GM12878 (cell line): ENCODE measurements at places on chromosomes 7 and 10.

- no peak for DNase-seq
These were observed 803 bp downstream of the RAPGEF5 start for GRCh38 chr7:22356010-22356691.

- peak; percentile 9 for DNase-seq
These were observed 17.6 kb downstream of the ZDHHC16 start for GRCh38 chr10:97463363-97464132.

- no peak for DNase-seq
These were observed 29.4 kb upstream of the GPR26 start for GRCh38 chr10:123636598-123637325.

DNA sequence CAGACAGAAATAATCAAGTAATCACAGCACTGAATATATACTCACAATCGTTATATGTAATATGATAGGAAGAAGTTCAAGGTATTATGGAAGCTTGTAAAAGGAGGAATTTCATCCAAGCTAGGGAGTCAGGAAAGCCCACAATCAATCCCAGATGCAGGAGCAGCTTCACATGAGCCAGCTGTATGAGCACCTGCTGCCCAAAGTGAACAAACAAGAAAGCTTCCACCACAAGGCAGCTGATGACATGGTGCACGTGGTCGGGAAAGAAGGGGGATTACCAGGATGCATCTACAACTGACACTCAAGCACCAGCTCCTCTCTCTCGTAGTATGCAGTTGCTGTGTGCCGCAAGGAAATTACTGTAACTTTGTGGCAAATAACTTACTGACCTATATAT, 225.2 kb downstream of the XPNPEP1 start:
- no peak for DNase-seq

- DNase-seq, result no peak
These were observed 240.0 kb upstream of the AUTS2 start for GRCh38 chr7:69358163-69358821.

DNA sequence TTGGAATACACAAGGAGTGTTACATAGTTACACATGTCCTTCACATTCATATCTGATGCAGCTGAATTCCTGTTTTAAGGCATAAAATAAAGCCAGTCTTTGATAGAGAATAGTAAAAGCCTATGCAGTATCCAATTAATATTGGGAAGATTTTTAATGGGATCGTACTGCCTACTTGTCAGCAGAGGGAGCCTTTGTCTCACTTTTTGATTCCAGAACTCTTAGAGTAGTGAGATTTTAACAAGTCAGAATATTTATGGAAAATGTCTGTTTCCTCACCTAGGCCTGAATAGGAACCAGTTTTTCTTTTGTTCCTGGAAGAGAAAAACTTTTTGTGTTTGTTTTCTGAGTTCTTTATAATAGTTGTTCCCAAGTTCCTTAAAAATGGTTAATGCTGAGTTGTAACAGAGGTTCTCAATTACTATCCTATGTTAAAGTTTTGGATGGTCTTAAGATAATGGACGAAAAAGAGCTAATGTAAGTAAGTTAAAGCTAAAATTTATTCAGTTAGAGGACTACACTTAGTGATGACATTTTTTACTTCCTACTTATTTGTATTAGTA, 114.0 kb downstream of the BBS9 start:
- no peak for DNase-seq

- no peak for DNase-seq
These were observed 37.8 kb upstream of the LRRC17 start for GRCh38 chr7:102874966-102875365.

DNA sequence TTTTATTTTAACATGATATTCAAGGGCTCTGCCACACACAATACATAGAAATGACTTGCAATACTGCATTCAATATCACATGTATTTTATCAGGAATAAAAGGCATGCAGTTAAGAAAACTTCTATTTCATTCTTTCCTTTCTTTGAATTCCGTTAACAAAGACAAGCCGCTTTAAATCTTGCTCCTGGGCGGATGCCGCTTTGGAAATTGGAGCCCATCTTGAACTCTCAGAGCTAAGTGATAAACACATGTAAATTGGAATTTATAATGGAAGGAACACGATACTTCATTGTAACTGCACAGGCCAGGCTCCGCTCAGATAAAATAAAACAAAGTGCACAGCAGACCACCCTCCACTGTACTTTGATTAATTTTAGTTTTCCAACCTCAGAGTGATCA, 774.5 kb upstream of the COBL start:
- DNase-seq, result no peak

- DNase-seq, result no peak
These were observed 46.3 kb downstream of the PDK4 start for GRCh38 chr7:95549818-95550529.

- DNase-seq, result no peak
These were observed 33.7 kb downstream of the DNAJC12 start for GRCh38 chr10:67804395-67804678.

- no peak for DNase-seq
These were observed 13.1 kb downstream of the PHKG1 start for GRCh38 chr7:56079450-56080185.

GRCh38 chr10:70459774-70460490, 18.5 kb upstream of the NODAL start:
- DNase-seq, result no peak

DNA sequence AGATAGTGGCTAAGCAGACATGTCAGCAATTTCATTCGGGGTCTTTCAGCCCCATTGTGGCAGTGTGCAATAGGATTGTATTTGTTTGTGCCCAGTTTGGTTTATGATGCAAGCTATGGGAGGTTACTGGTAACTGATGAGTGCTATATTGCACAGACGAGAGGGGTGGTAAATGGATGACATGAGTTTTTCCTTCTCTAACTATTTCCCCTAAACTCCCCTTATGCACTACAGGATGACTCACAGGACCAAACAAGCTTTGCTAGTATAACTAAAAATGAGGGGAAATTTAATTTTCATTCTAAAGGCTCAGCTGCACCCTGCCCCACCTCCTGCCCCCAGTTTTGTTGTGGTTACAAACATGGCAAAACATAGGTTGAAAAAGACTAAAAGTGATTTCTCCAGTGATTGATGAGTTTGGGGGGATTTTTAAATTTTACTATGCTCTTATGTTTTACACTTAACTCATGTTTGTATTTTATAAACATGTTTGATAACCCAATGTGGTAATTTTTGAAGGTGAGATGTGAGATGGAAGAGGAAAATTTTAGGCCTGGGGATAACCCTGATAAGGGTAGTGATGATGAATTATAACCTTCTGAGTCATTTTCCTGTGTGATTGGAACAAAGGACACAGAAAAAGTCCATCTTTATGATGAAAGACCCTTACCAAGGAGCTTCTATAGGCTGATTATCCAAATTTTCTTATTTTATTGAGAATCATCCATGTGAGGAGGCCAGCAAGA, 60.8 kb upstream of the NAMPT start:
- no peak for DNase-seq

GRCh38 chr7:20788420-20788990, 1.8 kb upstream of the SP8 start:
- DNase-seq, result no peak

GRCh38 chr10:81135851-81136250, 598.1 kb downstream of the SH2D4B start:
- DNase-seq, result peak; percentile 46

GRCh38 chr10:30092151-30092790, 32.9 kb upstream of the JCAD start:
- no peak for DNase-seq

GRCh38 chr7:30879139-30880124, 32.2 kb upstream of the AQP1 start:
- DNase-seq, result no peak

GRCh38 chr7:51606601-51607154, 290.1 kb upstream of the COBL start:
- no peak for DNase-seq

- DNase-seq, result no peak
These were observed 55.3 kb upstream of the C7orf33 start for GRCh38 chr7:148535217-148535616.

DNA sequence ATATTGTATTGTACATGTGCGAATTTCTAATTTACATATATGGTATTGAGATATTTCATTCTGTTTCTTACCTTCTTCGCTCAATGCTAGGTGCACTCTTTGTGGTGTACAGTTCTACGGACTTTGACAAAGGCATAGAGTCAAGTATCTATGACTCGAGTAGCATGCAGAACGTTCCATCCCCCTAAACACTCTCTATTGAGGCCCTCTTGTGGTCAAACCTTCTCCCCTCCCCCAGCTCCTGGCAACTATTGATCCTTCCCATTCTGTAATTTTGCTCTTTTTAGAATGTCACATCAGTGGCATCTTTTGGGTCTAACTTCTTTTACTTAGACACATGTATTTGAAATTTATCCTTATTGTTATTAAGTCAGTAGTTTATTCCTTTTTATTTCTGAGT, 30.7 kb upstream of the GDF10 start:
- DNase-seq, result no peak

- no peak for DNase-seq
These were observed 107.6 kb upstream of the PRSS58 start for GRCh38 chr7:142365410-142365842.

DNA sequence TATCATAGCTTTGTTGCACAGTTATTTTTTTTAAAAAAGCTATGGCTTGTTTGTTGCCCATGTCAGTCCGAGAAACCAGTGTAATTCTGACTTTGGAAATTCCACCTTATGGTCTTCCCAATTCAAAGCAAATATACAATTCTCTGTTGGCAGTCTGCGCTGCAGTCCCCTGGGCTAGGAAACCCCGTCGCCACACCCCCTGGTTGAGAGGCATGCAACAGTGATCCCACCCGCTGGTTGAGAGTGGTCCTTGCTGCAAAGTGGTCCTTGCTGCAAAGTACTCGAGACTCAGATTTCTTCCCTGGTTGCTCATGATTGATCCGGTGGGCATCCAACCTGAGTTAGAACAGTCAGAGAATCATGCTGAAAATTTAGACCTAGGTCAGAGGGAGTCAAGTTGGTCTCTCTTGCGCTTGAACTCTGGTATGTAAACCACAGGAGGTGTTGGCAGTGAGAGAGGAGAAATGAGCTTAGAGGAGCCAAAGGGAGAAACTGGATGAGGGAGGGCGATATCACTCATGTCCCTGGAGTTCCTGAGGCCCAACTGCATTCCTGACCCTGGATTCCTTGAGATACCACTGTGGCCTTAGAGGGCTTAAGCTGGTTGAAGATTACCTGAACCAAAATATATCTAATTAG, 45.0 kb upstream of the STK17A start:
- no peak for DNase-seq

- DNase-seq, result no peak
These were observed 23.2 kb downstream of the PLAC9 start for GRCh38 chr10:80155696-80156215.

DNA sequence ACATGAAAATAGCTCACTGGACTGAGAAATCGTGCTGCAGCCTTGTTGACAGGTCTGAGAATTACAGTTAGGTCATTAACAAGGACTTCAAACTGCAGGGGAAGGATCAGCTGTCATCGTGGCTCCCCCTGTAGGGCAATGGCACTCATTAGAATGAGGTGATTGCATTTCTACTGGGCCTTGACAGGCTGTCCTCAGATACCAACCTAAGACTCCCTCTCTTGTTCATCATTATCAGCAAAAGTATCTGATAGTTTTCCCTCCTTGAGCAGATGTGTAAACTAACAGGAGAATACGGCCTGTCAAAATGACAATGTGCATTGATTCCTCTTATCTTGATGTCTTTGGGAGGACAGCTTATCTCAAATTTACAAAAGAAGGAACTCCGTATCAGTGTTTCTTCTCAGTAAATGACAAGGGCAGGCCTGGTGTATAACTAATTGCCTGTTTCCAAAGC, 648.5 kb upstream of the LRRN3 start:
- DNase-seq, result no peak

- no peak for DNase-seq
These were observed 1072.2 kb downstream of the GATA3 start for GRCh38 chr10:9126728-9127127.
